Progenitor cell of endocrine pancreas (in vitro differentiated cells): ENCODE measurements at places on chromosomes 7 and 10.
A peak's percentile ranks its signal among the peaks of the same experiment; 100 is the strongest.

DNA sequence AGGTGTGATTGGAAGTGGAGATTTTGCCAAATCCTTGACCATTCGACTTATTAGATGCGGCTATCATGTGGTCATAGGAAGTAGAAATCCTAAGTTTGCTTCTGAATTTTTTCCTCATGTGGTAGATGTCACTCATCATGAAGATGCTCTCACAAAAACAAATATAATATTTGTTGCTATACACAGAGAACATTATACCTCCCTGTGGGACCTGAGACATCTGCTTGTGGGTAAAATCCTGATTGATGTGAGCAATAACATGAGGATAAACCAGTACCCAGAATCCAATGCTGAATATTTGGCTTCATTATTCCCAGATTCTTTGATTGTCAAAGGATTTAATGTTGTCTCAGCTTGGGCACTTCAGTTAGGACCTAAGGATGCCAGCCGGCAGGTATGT is 13.6 kb downstream of the STEAP2 start:
- DNase-seq = no peak

DNA sequence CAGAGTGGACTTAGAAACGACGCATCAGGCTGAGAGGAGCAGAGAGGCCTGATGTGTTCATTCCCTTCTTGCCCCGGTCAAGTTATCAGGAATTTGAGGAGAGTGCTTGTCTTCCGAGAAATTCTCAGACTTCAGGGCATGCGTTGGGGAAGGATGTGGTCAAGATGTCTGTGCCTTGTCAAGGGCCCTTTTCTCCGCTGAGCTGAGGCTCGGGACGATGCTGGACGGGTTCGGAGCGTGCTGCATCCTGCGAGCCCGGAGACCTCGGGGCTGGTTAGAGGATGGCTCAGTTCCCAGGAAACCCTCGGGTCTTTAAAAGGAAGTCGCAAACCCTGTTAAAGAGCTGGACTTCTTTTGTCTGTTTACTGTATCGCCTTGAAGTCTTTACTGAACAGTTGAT is 325.4 kb downstream of the ADARB2 start:
- H3K4me3 ChIP-seq = no peak overlapping the region
- no peak overlapping the region for H3K27ac ChIP-seq
- no peaks in the 10 kb centered on the region for H3K36me3 ChIP-seq
- no peaks in the 10 kb centered on the region for H3K4me1 ChIP-seq

GRCh38 chr10:99975942-99976809 is 33.6 kb downstream of the DNMBP start:
- peaks cover 4% of the 10 kb centered on the region for H3K36me3 ChIP-seq
- no peak overlapping the region for H3K4me3 ChIP-seq
- no peaks in the 10 kb centered on the region for H3K27me3 ChIP-seq
- no peak for DNase-seq
- H3K27ac ChIP-seq = no peak overlapping the region

- H3K4me3 ChIP-seq = no peak overlapping the region
- H3K27me3 ChIP-seq = peaks cover 2% of the 10 kb centered on the region
- DNase-seq = no peak
- H3K36me3 ChIP-seq = peaks cover 2% of the 10 kb centered on the region
- H3K27ac ChIP-seq = no peak overlapping the region
- H3K4me1 ChIP-seq = no peaks in the 10 kb centered on the region
Observed at GRCh38 chr7:417973-418601, 101.6 kb downstream of the PDGFA start.

DNA sequence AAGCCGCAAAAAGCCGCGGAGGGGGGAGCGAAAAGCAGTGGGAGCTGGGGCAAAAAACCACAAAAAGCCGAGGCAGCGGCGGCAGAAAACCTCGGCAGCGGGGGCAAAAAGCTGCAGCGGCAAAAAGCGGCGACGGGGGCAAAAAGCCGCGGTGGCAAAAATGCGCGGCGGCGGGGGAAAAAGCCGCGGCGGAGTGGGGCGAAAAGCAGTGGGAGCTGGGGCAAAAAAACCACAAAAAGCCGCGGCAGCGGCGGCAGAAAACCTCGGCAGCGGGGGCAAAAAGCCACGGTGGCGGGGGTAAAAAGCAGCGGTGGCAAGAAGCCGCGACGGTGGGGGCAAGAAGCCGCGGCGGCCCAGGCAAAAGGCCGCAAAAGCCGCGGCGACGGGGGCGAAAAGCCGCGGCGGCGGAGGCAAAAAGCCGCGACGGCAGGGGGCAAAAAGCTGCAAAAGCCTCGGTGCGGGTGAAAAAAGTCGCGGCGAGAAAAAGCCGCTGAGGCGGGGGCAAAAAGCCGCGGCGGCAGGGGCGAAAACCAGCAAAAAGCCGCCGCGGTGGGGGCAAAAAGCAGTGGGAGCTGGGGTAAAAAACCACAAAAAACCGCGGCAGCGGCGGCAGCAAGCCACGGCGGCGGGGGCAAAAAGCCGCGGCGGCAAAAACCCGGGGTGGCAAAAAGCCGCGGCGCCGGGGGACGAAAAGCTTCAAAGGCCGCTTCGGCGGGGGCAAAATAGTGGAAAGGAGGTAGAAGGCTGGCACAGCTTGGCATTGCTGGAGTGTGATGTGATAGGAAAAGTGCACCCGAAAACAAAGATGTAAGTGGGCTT is 135.9 kb downstream of the ZNF92 start:
- peak overlapping the region; percentile 48 for H3K4me3 ChIP-seq
- H3K27me3 ChIP-seq = peaks cover 32% of the 10 kb centered on the region
- H3K4me1 ChIP-seq = peaks cover 3% of the 10 kb centered on the region
- H3K27ac ChIP-seq = no peak overlapping the region
- DNase-seq = no peak

DNA sequence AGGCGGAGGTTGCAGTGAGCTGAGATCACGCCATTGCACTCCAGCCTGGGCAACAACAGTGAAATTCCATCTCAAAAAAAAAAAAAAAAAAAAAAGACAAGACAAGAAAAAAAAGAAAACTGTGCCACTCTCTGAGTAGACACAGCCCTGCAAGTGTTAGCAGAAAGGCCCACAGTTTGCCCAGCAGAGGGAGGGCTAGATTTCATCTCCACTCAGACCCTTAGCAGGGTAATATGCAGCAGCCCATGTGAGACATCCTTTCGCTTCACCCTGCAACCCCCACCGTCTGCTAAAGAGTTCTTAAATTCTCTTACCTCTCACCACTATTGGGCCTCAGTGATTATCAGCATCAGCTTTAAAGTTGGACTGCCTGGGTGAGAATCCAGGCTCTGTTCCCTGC is 38.2 kb downstream of the CTNNA3 start:
- peaks cover 20% of the 10 kb centered on the region for H3K4me1 ChIP-seq
- H3K4me3 ChIP-seq = no peak overlapping the region
- H3K36me3 ChIP-seq = no peaks in the 10 kb centered on the region
